Cerebellar cortex (tissue), 1 donor: ENCODE measurements at places on chromosomes 4 and X.
A peak's percentile ranks its signal among the peaks of the same experiment; 100 is the strongest.

DNA sequence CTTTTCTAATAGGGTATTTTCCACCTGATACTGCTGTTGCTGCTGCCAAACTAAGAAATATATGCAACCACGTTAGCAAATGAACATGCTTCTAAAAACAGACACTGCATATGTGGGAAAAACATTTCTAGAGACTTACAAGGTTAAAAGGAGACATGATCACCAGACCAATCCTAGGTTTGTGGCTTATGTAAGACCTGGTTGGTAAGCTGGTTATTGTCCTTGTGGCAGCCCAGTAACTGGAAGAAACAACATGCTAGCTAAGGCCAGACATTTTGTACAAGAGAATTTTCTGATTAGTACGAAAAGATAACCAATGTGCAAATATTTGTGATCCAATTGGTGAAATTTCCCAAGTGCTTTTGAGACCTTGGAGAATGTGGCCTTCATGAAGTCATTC, 112.0 kb downstream of the AFF2 start:
- no peak for DNase-seq

DNA sequence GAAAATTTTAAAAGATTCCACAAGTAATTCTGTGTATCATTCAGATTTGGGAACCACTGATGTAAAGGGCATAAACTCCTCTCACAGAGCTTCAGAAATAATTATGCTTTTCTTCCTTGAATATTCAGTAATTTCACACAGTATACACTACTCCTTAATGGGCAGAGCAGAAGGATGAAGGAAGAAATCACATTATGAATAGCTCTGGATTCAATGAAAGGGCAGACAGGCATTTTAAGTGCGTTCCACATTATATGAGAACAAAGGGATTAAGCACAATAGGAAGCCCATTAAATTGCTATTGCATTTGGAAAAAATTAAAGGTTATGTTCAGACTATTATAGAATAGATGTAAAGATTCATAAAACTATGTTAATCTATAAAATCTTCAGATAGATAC, 142.6 kb downstream of the PDHA2 start:
- DNase-seq, result no peak

- no peak for DNase-seq
Observed at GRCh38 chrX:136671006-136671610, 23.1 kb downstream of the CD40LG start.

GRCh38 chr4:182242787-182243186, 415 bp upstream of the TENM3 start:
- no peak for DNase-seq

DNA sequence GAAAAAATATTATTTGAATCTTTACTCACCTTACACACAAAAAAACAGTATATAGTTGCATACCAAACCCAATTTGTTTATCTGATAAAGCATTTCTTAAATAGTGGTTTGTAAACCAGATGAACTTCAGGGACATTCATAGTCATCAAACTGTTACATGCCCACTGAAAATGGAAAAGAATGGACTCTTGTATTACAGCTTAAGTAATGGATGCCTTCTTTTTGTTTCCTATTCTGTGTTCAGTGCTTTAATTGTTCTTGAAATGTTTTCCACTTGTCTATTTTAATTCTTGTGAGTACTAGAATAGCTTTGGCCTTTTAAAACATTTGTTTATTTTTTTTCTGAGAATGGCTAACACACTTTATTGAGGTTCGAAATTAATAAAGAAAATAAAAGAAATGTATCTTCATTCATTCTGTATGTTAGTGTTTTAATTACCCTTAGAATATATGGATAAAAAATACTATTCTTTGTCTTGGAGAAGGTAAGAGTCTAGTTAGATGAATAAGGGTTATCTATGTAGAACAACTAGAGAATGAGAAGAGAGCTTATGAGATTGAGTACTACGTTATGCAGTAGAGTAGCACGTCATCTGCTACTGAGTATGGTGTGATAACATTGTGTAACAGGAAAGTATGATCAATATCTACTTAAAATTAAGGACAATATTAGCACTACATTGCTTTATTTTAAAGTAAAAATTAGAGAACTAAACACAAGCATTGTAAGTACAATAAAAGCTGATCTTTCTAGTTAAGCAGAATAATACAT, 9.9 kb downstream of the CPEB2 start:
- DNase-seq, result no peak

- DNase-seq, result no peak
Observed at GRCh38 chr4:151105454-151106032, 6.1 kb downstream of the RPS3A start.

DNA sequence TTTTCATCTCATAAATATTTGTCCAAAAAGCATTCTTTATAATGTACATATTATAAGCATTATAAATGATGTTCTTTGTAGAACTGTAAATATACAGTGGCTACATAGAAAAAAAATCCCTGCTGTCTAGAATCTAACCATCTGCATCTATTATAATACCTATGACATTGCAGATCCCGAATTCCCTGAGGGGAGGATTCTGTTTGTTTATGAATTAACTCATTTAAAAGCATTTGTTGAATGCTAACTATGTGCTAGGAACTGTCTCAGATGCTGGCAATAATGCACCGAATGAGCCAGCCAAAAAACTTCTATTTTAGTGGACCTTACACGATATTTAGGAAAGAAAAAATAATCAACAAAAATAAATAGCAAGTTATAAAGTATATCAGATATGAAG, 189.6 kb downstream of the PACRGL start:
- no peak for DNase-seq

DNA sequence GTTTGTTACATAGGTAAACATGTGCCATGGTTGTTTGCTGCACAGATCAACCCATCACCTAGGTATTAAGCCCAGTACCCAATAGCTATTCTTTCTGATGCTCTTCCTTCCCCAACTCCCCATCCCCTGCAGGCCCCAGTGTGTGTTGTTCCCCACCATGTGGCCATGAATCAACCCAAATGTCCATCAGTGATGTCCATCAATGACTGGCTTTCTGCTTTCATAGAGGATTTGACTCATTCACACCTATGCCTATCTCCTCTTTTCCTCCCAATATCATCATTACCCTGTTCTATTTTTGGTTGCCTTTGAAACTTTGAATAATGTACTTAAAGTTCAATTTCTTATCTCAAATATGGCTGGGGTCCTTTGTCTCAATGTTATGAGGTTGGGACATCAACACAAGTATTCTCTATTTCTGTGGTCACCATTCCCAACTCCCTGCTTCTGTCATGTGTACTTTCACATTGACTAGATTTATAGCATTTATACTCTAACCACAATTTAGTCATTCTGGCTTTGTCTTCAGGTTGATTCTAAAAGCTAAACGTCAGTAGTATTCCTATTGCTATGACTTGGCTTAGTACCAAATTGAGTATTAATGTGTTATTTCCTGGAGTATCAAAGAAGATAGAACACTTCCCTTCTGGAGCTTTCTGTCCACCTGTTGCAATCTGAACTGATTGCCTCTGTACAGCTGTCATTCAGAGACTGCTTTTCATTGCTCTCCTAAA, 107.2 kb downstream of the TAB3 start:
- no peak for DNase-seq

DNA sequence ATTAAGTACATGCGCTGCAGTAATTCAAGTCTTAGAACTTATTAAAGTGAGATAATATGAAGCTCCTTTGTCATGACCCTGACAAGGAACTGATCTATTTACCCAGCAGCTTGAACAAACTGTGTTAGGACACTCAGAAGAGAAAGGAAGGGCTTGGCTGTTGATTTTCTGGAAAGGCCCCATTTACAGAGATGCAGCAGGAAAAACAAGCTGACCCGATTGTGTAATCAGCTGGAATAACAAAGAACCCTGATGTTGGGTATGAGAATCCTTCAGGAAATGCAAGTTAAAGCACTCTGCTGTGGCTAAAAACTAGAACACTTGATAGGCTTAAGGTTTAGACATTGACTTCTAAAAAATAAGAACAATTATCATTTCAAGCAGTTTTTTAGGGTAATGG, 64.8 kb downstream of the TBC1D9 start:
- peak; percentile 80 for DNase-seq

DNA sequence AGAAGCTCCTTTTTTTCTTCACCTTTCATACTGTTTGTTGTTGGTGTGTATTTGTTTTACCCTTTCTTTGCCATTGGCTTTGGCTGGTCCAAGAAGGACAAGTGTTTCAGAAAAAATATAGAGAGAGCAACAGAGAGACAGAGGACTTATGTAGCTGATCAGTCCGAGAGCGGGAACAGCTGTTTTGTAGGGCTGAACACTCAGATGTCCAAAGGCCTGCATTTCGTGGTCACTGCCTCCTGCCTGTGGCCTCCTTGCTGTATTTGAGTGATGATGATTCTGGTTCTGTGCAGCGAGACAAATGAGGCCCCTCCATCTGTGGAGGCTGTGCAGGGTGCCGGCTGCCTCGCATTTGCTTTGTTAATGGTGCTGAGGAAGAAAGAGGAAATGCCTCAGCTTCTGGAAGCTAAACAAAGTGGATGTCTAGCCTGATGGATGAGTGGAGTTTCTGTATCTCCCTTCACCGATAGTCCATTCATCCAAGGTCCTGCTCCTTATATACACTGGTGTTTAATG, 19.8 kb upstream of the STOX2 start:
- DNase-seq, result no peak

- DNase-seq, result no peak
Observed at GRCh38 chrX:154355776-154356140, 18.7 kb downstream of the FLNA start.

GRCh38 chrX:10524578-10524977, 95.8 kb downstream of the MID1 start:
- DNase-seq, result no peak

DNA sequence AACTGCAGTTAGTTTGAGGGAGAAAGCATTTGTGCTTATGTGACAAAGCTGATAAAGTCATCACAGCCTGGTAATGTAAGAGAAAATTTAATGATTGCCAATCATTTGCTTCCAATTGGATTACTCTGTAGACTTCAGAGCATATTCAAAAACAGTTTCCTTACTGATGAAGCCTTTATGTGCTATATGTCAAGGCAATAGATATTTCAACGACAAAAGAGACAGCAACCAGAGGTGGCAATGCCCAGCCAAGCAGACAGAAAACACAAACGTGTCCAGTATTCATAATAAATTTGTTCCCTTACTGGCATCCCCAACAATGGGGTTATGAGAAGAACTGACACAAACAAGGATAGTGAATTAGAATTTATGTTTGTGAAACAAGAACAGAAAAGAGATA, 1840.3 kb upstream of the PCDH7 start:
- DNase-seq, result no peak

GRCh38 chr4:180539284-180539683, 1703.9 kb upstream of the TENM3 start:
- DNase-seq, result no peak

DNA sequence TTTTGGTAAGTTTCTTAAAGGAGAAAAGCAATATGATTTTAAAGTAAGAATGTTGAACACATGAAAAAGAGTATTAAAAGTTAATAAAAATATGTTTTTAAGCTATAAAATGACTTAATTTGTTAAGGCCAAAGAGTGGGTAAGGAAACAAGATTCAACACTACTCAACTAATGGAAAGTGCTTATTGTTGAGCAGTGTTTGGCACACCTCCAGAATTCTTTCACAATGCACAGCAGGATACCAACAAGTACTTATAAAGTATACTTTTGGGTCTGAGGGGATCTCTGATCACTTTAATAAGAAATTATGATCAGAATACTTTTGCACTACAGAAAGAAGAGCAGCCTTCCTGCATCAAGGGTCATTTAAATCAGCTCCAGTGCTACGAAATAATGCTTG, 5.9 kb downstream of the LAMP2 start:
- no peak for DNase-seq

- DNase-seq, result no peak
Observed at GRCh38 chr4:108937066-108937465, 174.2 kb upstream of the ETNPPL start.

- no peak for DNase-seq
Observed at GRCh38 chr4:112075906-112076305, 69.3 kb upstream of the FAM241A start.

- no peak for DNase-seq
Observed at GRCh38 chr4:58636381-58636780, 1526.2 kb upstream of the IGFBP7 start.

GRCh38 chr4:120858776-120859175, 63.8 kb downstream of the PRDM5 start:
- no peak for DNase-seq

GRCh38 chr4:120760047-120760446, 162.5 kb downstream of the PRDM5 start:
- DNase-seq, result no peak

DNA sequence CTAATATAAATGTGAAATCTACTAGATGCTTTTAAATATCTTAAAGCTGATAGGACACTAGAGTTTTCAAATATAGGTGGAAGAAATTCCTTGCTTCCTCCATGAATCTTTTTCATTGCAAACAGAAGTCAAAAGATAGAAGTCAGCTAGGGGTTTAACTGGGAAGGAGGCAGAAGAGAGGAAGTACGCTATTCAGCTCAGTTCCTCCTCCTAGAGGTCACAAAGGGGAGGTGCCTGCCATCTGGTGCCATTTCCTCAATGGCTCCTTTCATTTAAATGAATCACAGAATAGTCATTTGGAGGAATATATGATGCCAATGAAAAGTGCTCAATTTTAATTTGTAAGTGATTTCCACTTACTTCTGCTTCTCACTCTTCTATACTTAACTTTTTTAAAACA, 8.5 kb downstream of the COL25A1 start:
- peak; percentile 8 for DNase-seq

- DNase-seq, result peak; percentile 8
Observed at GRCh38 chr4:36172656-36173055, 71.7 kb downstream of the ARAP2 start.

- DNase-seq, result no peak
Observed at GRCh38 chrX:124414281-124414680, 67.9 kb downstream of the SH2D1A start.

DNA sequence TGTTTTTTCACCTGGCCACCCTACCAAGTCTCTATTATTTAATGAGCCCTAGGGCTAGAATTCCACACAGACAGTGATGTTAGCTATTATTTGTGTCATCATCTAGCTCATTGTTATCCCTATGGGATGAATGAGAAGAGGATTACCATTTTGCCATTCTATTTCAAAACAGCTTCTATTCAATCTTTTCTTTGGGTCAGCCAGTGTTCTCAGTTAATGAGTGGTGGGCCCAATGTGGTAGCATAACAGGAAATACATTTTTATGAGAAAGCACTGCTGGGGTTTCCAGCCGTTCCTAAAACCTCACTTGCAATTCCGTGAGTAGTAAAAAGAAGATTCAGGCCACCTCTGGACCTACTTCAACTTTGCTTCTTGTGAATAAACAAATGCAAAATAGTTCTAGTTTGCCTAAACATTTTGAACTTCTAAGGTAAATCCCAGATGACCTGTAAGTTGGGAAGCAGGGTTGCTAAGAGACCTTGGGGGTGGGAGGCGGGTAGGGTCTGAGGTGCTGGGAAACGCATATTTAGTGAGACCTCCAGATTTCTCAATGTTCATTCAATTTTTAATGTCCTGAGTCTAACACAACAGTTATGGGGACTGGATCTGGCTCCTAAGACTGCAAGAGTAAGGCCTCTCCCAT, 24.8 kb upstream of the CYP2U1 start:
- no peak for DNase-seq

- DNase-seq, result no peak
Observed at GRCh38 chrX:82127228-82128123, 925.6 kb downstream of the SH3BGRL start.
